ENCODE measurements at places on chromosomes 12 and 14.

DNA sequence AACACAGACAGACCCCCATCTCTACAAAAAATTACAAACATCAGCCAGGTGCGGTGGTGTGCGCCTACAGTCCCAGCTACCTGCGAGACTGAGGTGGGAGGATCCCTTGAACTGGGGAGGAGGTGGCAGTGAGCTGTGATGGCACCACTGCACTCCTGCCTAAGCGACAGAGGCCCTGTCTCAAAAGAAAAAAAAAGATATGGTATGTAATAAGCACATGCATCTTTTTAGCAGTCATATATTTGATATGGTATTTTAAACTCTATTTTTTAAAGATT, 7.2 kb downstream of the SLC15A4 start:
- no peak for DNase-seq

DNA sequence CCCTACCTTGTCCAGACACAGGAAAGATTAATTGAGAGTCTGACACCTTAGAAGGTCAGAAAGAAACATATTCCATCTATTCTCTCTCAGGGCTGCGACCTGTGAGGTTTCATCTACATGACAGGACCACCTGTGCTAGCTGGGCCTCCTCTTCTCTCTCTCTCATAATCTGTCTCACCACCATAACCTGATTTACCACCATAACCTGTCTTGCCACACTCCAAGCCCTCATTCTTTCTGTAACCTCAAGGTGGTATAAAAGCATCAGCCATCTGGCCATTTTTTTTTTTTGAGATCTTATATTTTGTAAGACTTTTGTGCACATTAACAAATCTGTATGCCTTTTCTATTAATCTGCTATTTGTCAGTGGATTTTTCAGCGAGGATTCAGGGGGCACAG, 75.5 kb downstream of the ACADS start:
- no peak for DNase-seq

- DNase-seq = no peak
Observed at GRCh38 chr14:76486251-76486743, 110.4 kb downstream of the ESRRB start.

DNA sequence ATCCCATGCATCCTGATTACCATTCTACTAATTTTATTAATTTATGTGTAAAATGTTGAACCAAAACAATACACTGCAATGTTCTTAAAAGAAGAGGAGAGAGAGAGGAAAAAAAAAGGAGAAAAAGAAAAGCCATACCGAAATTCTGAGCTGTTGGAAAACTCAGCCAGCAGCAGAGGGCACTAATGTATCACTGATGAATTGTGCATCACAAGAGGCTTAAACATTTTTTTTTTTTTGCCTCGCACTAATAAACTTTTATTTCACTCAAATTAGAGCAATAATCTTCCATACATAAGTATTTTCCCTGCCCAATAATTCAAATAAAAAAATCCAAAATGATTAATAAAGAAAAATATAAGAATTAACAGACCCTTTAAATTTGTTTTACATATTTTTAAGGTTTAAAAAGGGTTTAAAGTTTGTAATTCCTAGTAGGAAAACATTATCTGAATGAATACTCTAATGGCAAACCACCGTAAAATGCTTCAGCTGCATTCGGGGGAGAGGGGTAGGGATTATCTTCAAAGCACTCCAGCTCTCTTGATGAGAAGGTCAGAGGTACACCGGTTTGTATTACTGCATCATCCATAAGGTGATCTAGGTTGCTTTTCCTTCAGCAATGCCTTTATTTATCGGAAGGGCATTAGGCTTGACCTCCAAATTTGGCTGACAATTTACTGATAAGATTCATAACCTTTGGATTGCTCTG, 41.9 kb downstream of the ATP23 start:
- DNase-seq = peak; percentile 86

DNA sequence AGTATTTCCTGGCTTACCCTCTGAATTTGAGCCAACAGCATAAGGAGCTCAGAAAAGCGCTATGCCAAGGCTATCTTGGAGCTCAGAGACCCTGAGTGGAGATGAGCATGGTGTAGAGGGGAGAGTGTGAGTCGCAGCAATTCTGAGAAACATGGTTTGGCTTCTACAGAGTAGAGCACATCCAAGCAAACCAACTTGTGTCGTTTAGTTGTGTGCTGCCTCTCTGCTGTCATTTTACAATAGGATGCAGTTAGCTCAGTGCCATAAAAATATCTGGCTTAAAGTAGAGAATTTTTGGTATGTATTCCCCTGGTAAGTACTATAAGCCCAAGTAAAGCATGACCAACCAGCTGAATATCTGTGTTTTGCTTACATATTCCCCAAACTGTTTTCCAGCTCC, 249.2 kb downstream of the TRHDE start:
- no peak for DNase-seq

DNA sequence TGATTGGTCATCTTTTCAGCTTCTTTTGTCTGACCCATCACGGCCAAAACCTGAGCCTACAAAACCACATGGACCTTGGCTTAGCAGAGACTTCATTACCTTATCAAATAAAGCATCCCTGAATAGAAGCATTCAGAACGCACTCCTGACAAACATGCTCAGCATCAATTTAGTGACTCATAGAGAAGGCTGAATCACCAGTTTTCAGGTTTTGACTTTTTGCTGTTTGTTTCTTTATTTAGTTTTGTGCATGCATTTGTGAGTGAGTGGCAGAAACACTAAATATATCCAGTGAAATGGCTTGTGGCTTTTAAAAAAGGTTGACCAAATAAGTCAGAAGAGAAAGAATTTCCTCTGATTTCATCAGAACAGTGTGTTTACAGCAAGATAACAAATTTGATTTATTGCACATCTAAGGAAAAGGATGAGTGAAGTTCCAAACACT, 19.0 kb upstream of the OVCH1 start:
- peak; percentile 62 for DNase-seq

- peak; percentile 89 for DNase-seq
Observed at GRCh38 chr12:95215949-95216348, 1.3 kb downstream of the FGD6 start.

DNA sequence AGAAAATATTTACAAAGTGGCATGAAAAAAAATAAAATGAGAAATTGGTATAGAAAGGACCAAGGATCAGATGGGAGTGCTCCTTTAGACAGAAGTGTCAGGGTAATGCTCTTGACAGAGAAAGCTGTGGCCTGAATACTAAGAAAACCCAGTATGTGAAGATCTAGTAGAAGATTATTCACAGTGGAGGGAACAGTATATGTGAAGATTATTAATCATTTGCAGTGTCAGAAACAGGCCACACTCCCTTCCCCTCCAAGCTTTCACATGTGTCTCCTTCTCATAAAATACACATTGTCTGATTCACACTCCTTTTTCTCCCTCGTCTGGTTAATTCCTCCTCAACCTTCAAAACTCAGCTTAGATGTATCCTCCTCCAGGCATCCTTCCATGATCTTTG, 41.3 kb downstream of the CAPS2 start:
- no peak for DNase-seq

DNA sequence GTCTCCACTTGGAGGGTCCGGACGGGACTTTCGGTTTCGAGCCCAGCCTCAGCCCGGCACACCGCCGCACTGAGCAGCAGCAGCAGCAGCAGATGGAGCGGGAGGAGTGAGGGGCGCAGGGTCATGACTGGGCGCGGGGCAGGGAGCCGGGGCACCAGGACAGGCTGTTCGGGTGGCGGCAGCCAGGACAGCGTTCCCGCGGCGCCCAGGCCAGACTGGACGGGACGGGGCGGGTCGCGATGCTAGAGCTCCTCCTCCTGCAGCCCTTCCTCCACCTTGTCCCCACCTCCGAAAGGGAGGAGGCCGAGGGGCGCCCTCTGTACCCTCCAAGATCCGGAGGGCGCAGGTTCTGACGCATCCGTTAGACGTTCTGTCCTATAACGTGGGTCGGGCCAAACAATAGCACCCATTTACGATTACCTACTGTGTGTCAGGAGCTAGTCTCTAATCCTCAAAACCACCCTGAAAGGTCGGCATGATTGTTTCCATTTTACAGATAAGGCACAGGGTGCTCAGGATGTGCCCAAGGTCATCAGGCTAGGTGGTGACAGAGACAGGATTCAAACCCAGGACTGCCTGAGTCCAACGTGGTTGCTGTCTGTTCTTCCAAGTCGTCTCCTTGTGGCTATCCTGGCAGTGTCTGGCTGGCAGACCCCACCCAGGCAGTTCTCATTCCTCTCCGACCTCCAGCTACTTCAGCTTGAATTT, at the start of gene FKBP11:
Gene FKBP11 (minus strand): TSS at position 189 of the 708 bp plus-strand sequence. CDS start 64 bp downstream, at position 125.
- DNase-seq = peak; percentile 53

DNA sequence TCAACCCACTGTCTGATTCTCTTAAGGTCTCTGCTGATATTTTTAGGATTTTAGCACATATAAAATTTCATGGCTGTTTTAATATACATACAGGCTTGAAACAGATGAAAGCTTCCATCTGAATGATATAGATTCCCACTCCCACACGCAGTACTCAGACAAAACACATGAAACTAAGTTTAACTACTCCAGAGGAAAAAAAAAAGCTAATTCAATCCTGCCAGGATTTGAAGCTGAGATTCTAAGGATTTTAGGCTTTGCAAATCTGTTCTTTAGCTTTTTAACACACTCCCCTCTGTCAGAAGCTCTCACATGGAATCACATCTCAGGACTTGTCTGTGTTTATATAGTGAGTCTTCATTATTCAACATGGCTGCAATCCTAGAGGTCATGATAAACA, 217.3 kb downstream of the BCAT1 start:
- DNase-seq = no peak

DNA sequence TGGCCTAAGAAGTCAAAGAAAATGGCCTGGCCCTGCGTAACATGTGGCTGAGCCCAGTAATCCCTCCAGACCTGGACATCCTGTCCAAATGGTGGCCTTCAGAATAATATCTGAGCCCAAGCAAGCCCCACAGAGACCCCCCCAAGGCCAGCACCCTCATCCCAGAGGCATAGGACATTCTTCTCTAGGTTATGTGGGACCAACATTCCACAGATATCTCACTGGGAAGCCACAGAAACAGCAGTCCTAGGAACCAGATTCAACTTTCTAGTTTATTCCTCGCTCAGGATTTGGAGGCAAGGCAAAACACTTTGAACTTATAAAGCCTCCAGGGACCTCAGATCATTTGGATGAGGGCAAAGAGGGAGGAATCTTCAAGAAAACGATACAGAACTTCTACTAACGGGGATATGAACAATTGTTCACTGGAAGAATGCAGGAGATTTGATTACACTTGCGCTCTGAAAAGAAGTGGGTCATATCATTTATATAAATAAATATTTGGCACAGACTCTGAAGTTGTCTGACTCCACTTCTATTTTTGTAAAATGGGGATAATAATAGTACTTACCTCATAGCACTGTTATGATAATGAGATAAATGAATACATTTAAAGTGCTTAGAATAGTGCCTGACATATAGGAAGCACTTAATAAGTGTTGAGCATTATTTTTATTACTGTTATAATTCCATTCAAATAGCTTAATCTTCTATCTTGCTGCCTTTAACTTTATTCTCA, 171.5 kb downstream of the NUAK1 start:
- DNase-seq = peak; percentile 54

DNA sequence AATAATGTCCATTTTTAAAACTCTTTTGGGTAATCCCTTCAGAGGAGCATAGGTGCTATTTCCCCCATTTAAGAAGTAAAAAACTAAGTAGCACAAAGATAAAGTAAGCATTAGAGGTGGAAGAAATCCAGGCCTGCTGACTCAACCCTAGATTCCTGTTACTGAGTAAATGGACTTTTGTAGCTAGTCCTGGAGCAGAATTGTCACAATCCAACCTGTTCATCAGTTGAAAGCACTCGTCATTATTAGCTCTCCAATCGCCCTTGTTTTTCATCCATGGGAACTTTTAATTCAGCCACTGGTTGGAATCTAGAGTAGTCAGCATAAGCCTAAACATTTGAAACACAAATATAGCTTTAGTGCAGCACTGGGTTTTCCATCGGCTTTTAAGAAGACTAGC, 139.5 kb upstream of the AMIGO2 start:
- DNase-seq = peak; percentile 43

- peak; percentile 82 for DNase-seq
Observed at GRCh38 chr14:102187044-102187443, 47.3 kb downstream of the WDR20 start.

GRCh38 chr12:75938189-75938588, 93.4 kb downstream of the PHLDA1 start:
- no peak for DNase-seq

GRCh38 chr14:34365309-34365915, 96.6 kb downstream of the SPTSSA start:
- DNase-seq = peak; percentile 79

GRCh38 chr12:57621497-57622292, 10.5 kb downstream of the ARHGEF25 start:
- peak; percentile 38 for DNase-seq

DNA sequence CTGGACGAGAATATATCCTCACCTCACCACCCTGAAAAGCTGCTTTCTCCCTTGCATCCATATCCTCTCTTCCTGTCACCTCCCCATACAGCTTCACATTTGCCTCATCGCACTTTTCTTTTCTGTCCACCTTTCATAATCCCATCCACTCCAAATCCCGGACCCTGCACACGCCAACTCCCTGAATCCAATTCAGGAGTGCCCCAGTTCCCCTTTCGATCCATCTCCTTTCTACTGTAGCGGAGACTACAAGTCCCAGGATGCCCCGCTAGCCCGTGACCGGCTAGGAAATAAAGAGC, 2.5 kb downstream of the TMEM253 start:
- DNase-seq = no peak

- DNase-seq = no peak
Observed at GRCh38 chr12:71536939-71537622, 97.5 kb downstream of the LGR5 start.

DNA sequence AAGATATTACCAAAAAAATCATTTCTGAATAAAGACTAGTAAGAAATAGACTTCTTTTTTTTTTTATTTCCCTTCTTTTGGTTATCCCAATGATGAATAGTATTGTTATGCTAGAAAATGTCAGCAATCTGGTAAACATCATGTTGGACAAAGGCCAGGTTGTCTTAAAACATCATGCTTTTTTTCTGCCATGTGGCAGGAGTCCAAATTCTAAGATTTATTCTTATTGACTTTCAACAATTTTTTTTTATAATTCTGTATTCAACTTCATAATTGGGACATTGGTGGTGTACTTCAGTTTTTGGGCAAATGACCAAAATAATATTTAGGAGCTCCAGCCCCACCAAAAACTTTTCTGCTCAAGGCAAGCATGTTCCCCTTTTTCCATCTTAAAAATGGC, 10.5 kb downstream of the DCN start:
- peak; percentile 51 for DNase-seq

- no peak for DNase-seq
Observed at GRCh38 chr14:90194706-90195105, 61.6 kb upstream of the PSMC1 start.

- no peak for DNase-seq
Observed at GRCh38 chr12:116710370-116711150, 27.3 kb downstream of the SPRING1 start.

DNA sequence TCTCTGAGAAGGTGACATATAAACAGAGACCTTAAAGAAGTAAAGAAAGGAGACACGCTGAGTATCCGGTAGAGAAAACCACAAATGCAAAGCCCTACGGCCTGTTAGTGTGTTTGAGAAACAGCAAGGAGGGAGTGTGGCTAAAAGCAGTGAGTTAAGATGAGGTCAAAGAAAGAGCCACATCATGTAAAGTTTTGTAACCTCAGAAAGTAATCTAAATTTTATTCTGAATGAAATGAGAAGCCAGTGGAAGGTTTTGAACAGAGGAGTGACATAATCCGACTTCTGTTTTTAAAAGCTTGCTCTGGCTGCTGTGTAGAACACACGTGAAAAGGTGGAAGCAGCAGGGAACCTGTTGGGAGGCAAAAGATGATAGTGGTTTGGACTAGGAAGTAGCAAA, 32.6 kb downstream of the PPP2R5E start:
- peak; percentile 88 for DNase-seq

- no peak for DNase-seq
Observed at GRCh38 chr12:119990382-119990874, 1.4 kb downstream of the BICDL1 start.

Measured in choroid plexus epithelial cell (primary cell).